Caki2 (cell line): ENCODE measurements at places on chromosomes 7 and 10. TPM values are rescaled to one million over a fixed set of nuclear protein-coding genes. Genes with fewer than 3 reads are reported as not detected.

- DNase-seq, result no peak
Measured at GRCh38 chr10:52451817-52452216, 137.7 kb downstream of the DKK1 start.

The LIPJ gene
- not detected in 2 replicates for total RNA-seq

GRCh38 chr7:5435291-5436002 lies 11.8 kb upstream of the TNRC18 start:
- DNase-seq, result no peak

DNA sequence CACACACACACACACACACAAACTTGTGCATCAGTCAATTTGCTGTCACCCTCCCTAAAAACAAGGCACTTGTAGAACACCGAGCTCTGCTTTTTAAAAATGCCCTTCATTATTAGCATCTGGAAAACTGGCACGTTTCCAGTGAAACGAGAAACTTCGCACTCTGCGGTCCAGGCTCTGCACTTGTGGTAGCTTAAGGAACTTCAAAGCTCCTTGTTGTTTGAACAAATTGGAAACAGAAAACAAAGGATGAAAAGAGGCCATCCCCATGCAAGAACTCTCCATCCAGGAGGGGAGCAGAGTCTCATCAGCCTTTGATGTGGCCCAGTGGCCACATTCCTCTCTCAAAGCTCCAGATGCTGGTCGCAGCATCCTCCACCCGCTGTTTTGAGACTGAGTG lies 105.1 kb downstream of the C10orf90 start:
- DNase-seq, result no peak
